ENCODE measurements at places on chromosomes 16 and 17.

GRCh38 chr16:68859828-68860227 lies 16.5 kb downstream of the TANGO6 start:
- no peak for DNase-seq

DNA sequence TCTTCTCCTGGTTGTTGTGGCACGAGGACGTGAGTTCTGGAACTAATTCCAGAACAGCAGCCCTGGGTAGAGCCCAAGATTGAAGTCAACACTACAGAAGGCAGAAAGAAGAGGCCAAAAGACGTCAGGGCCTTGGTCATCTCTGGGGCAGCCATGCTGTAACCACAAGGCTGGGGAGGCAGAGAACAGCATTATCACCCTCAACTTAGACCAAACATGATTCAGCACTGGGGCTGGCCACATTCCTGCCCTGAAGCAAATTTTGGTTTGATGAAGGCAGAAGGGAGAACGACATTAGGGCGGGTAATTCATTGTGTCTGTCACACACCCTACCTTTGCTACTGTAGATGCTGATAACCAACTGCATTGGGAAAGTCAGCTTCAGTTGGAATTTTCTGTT lies 9.7 kb upstream of the ALOX15B start:
- DNase-seq: no peak

DNA sequence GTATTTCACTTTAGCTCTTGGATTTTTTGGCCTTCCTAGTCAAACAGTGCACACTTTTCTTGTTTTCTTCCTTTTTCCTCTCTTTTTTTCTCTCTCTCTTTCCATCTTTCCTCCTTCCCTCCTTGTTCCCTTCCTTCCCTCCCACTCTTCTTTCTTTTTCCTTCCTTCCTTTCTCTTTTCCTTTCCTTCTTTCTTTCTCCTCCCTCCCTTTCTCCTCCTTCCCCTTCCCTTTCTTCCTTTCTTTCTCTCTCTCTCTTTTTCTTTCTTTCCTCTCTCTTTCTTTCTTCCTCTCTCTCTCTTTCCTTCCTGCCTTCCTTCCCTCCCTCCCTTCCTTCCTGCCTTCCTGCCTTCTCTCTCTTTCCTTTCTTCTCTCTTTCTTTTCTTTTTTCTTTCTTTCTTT lies 181.6 kb upstream of the ELAC2 start:
- DNase-seq: no peak

GRCh38 chr17:75764711-75765421 lies at the start of gene GALK1:
TSS of gene GALK1 (minus strand) at chr17:75765192. CDS start at chr17:75765136, 56 bp downstream.
- DNase-seq: peak; percentile 54

GRCh38 chr16:67451704-67452435 lies 20.9 kb downstream of the HSD11B2 start:
- no peak for DNase-seq

- peak; percentile 79 for DNase-seq
Observed at GRCh38 chr16:28277537-28278388, 14.6 kb upstream of the SBK1 start.

DNA sequence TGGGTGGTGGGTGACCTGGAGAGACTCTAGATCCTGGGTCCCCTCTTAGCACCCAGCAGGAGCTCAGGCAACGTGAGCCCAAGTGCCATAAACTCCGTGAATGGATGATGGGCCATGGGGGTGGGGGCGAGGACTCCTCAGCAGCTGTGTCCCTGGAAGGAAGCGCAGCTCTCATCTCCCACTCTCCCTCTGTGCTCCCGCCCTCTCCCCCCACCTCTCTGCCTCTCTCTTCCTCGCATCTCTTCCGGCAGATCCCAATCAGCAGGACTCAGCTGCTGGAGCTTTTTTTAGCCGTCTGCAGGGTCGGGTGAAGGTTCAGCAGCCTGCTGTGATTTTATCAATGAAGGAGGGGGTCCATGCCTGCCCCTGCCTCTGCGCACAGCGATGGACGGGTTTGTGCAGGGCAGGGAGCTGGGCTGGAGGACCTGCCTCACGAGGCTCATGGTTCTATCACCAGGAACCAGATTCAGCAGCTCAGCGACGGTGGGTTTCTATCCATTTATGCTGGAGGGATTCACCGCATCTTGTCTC lies 8.3 kb downstream of the CCR7 start:
- DNase-seq: no peak

- DNase-seq: no peak
Observed at GRCh38 chr16:72961863-72962262, 86.1 kb downstream of the ZFHX3 start.

Measured in stimulated activated CD4-positive, alpha-beta T cell treated with anti-CD3 and anti-CD28 coated beads, Interleukin-1b, Interleukin-23, amount 100 ng/mL, for 1 hour (primary cell).